ENCODE measurements at places on chromosomes 12 and 14.

DNA sequence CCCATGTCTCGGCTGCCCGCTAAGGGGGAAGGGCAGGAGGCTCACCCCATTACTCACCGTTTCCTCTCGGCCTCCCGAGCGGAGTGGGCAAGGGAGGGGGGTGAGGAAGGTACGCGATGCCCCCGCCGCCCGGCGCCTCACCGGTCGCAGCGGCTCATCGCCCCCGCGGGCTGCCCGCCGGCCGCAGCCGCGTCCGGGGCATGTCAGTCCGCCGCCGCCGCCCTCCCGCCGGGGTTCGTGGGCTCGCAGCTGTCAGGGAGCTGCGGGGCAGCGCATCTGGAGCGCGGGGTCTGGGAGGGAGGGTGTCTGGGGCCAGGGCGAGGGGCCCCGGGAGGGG lies 461 bp downstream of the SLC8A3 start:
- no peak for DNase-seq

- peak; percentile 50 for DNase-seq
Measured at GRCh38 chr12:6341417-6342139, at the start of gene TNFRSF1A. TNFRSF1A (minus strand) TSS chr12:6342076; CDS start chr12:6341814, 262 bp downstream.

- no peak for DNase-seq
Measured at GRCh38 chr12:27105746-27106536, 23.6 kb upstream of the C12orf71 start.

GRCh38 chr14:85595981-85596380 lies 66.0 kb downstream of the FLRT2 start:
- no peak for DNase-seq

DNA sequence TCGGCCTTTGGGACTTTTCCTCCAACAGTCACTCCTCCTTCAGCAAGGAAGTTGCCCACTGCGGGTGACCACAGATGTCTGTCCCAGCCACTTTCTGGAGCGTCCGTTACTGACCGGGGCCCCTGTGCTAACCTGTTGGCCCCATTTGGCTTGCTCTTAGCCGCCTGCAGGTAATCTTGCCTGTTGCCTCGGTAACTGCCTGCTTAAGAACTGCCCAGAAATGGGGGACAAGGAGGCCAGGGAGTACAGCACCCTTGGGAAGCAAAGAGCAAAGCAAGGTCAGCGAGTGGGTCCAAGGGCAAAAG lies 338.8 kb upstream of the SFSWAP start:
- DNase-seq: no peak

DNA sequence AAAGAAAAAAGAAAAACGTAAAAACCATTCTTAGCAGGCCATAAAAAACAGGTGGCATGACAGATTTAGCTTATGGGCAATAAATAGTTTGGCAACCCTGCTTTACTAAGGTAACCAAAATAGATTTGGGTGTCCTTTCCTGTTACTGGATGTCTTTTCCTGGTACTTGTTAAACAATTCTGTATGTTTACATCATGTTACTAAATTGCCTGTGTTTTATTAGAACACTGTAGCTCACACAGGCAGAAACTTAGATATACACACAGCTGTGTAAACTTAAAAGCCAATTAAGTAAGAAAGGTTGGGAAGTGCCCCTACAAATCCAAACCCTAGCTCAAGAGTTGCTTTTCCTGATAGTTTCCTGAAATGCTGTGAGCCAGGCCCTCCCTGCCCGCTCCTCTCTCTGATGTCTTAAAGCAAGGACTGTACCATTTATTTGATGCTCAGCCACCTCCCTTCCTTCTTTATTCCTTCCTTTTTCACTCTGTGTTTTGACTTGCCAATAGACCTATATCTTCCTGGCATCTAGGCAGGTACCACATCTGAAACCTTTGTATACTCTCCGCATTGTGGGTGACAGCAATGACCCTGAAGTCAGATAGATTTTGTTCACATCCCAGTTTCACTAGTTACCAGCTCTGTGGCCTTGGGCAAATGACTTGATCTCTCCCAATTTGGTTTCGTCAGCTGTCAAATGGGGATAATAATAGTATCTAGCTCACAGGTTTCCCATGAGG lies 3.7 kb upstream of the CAMKK2 start:
- no peak for DNase-seq

- DNase-seq: no peak
Measured at GRCh38 chr12:105721891-105722290, 391.4 kb downstream of the C12orf75 start.

GRCh38 chr12:117284140-117284539 lies 77.3 kb downstream of the NOS1 start:
- DNase-seq: no peak

DNA sequence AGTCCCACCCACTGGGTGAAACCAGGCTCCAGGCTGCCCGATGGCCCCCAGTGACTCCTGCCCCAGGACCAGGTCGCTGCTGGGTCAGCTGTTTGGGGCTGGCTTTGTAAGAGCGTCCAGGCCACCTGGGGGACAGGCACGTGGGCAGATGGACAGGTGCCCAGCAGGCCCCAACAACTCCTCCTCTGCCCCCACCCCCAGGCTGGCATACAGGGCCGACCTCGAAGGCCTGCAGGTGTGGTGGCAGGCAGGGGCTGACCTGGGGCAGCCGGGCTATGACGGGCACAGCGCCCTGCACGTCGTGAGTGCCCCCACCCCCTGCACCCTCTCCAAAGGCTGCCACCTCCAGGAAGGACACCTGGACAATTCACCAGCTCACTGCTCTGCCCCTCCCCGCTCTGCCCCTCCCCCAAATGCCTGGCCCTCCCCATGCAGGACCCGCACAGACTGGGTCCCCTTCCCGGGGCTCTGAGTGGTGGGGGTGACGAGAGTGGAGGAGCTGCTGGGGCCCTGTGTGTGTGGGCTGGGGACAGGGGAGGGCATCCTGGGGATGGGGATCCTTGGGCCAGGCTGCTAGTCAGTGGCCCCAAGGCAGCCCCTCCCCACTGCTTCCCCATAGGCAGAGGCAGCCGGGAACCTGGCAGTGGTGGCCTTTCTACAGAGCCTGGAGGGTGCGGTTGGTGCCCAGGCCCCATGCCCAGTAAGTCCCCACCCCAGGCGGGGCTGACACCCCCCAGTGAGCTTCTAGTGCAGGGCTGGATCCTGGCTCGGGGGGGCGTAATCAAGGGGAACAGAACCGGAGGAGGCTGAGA lies 26.0 kb downstream of the ASPG start:
- no peak for DNase-seq

- DNase-seq: peak; percentile 55
Measured at GRCh38 chr12:53205747-53206419, 1.2 kb downstream of the ITGB7 start.

DNA sequence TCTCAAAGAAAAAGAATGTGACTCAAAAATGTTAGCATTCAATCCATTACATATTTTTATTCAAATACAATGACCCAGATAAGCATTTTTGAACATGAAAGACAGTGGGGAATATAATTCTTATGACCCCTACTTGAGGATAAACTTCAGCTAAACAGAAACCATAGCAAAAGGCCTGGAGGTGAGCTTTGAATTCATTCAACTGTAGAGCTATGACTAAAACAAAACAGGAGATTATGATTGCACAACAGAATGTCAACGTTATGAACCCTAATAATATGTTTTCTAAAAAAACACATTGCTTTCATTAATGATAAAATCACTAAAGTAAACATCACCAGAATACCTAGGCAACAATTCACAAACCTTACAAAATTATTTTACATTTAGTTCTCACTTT lies 27.8 kb downstream of the EFCAB11 start:
- DNase-seq: no peak

All from stimulated activated CD4-positive, alpha-beta T cell treated with anti-CD3 and anti-CD28 coated beads, Interleukin-4, amount 100 ng/mL, for 1 hour (primary cell).